Activated T-helper 1 cell treated with anti-CD3 and anti-CD28 coated beads, Interleukin-12 subunit alpha, Interleukin-12 subunit beta, Interleukin-2, Interleukin-4 antibody, amounts not matched to agents 30 ng/mL and 10 ng/mL and 1 ng/mL, durations not matched to agents 14 hours and 24 hours and 36 hours (primary cell): ENCODE measurements at places on chromosomes 7 and 10. TPM values are rescaled to one million over a fixed set of nuclear protein-coding genes. Genes with fewer than 3 reads are reported as not detected.

GRCh38 chr7:130222-130572 lies 62.2 kb upstream of the FAM20C start:
- H3K36me3 ChIP-seq: no peaks in the 10 kb centered on the region
- H3K4me1 ChIP-seq: no peaks in the 10 kb centered on the region
- DNase-seq: no peak
- no peaks in the 10 kb centered on the region for H3K27me3 ChIP-seq
- no peak overlapping the region for H3K27ac ChIP-seq

DNA sequence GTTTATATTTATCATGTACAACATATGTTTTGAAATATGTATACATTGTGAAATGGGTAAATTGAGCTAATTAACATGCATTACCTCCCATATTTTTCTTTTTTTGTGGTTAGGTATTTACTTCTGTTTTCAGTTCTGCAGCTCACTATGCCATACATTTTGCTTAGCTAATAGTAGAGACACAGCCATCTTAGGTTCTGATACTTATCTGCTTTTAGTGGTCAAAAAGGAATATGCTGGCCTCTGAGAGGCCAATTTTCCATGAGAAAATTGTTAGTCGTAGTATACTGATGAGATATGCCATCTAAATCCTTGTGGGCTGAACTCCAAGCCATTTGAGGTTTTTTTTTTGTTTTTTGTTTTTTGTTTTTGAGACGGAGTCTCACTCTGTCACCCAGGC lies 31.0 kb downstream of the SGPL1 start:
- no peak overlapping the region for H3K27ac ChIP-seq
- no peak overlapping the region for H3K4me3 ChIP-seq
- peaks cover 7% of the 10 kb centered on the region for H3K4me1 ChIP-seq
- no peak for DNase-seq
- H3K27me3 ChIP-seq: no peaks in the 10 kb centered on the region
- peaks cover 21% of the 10 kb centered on the region for H3K36me3 ChIP-seq

DNA sequence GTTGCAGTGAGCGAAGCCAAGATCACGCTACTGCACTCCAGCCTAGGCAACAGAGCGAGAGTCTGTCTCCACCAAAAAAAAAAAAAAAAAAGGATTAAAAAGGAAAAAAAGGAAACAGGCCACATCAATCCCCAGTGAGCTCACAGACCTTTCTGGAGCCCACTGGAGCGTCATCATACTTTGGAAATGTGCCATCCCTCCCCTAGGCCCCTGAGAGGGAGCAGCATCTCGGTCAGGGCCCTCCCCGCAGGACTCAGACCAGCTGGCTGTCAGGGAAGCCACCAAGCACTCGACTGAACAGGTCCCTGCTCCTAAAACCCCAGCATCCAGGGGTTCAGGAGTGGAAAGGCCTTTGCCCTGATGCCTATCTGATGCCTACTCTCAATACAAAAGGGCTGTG lies 97.9 kb upstream of the SH2B2 start:
- no peaks in the 10 kb centered on the region for H3K36me3 ChIP-seq
- no peaks in the 10 kb centered on the region for H3K4me1 ChIP-seq
- H3K27ac ChIP-seq: no peak overlapping the region
- no peak for DNase-seq
- no peak overlapping the region for H3K4me3 ChIP-seq

DNA sequence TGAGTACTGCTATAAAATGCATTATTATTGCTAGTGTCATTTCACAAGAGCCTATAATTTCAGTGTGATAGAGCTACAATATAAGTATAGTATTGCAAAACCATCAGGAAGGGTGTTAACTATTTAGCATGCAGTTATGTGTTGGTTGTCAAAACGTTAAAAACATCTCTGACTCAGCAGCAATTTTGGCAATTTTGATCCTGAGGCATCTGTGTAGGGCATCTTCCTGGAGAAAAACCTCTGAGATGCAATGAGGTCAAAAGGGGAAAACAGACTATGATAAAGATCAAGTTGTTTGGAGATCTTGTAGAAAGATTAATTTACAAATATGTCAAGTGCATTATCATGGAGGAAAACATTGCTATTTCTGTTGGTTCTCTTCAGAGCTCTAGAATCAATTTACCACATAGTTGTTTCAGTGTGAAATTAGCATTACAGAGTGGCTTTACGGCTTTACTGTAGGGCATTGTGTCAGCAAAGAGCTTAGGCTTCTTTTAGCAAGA lies 5.3 kb downstream of the CFTR start:
- H3K4me1 ChIP-seq: no peaks in the 10 kb centered on the region
- H3K36me3 ChIP-seq: no peaks in the 10 kb centered on the region
- peaks cover 12% of the 10 kb centered on the region for H3K27me3 ChIP-seq
- DNase-seq: no peak

DNA sequence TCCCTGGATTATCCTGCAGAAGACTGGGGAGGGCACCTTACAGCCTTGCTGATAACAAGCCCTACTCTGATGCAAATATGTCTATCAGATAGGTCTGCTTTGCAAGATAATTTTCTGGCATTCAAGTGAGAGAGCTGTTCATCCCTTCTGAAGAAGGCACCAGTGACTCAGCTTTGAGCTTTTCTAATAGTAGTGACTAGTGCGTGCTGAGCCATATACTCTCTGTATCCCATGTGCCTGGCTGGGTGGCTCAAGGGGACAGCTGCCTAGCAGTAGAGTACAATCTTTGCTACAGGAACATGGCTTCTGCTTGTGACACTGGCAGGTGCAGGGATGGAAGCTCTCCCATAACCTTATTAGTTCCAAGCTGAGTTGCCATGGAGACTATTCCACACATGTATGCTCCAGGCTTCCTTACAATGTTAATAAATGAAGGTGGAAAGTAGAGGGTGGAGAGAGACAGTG lies 35.0 kb upstream of the ABCB4 start:
- H3K4me3 ChIP-seq: no peak overlapping the region
- H3K27me3 ChIP-seq: no peaks in the 10 kb centered on the region
- peaks cover 27% of the 10 kb centered on the region for H3K4me1 ChIP-seq
- no peaks in the 10 kb centered on the region for H3K36me3 ChIP-seq

The ZC3HAV1L gene
- total RNA-seq: 29.6 and 31.5 TPM in 2 replicates

- DNase-seq: no peak
- no peak overlapping the region for H3K4me3 ChIP-seq
- H3K36me3 ChIP-seq: no peaks in the 10 kb centered on the region
- no peak overlapping the region for H3K27ac ChIP-seq
- H3K4me1 ChIP-seq: peaks cover 12% of the 10 kb centered on the region
These were observed 18.3 kb downstream of the STEAP1B start for GRCh38 chr7:22481726-22482125.

The HGF gene
- not detected in 2 replicates for total RNA-seq

GRCh38 chr10:49365675-49366415 lies 30.0 kb downstream of the DRGX start:
- DNase-seq: no peak
- H3K4me3 ChIP-seq: no peak overlapping the region
- H3K36me3 ChIP-seq: no peaks in the 10 kb centered on the region
- no peaks in the 10 kb centered on the region for H3K4me1 ChIP-seq

DNA sequence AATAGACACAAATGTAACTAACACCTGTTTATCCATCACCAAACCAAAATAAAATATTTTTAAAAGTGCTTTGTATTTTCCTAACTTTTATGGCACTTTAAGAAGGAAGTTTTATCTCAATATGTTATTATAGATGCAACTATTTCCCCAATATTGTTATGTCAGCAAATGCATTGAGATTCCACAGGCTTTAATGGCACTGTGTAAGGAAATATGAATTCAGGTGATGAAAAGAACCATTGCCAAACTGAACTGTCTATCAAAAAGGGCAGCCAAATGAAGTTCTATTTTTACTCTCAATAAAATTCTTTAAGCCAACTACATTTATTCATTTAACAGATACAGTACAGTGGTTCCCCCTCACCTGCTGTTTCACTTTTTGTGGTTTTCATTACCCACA lies 67.2 kb upstream of the OIT3 start:
- no peak for DNase-seq
- no peaks in the 10 kb centered on the region for H3K4me1 ChIP-seq
- no peaks in the 10 kb centered on the region for H3K27me3 ChIP-seq
- H3K4me3 ChIP-seq: no peak overlapping the region

GRCh38 chr10:16948361-16948760 lies 131.1 kb upstream of the RSU1 start:
- H3K4me3 ChIP-seq: no peak overlapping the region
- H3K4me1 ChIP-seq: peaks cover 9% of the 10 kb centered on the region
- no peak for DNase-seq
- H3K27ac ChIP-seq: no peak overlapping the region
- H3K36me3 ChIP-seq: no peaks in the 10 kb centered on the region

The HMX3 gene
- total RNA-seq: not detected in 2 replicates

DNA sequence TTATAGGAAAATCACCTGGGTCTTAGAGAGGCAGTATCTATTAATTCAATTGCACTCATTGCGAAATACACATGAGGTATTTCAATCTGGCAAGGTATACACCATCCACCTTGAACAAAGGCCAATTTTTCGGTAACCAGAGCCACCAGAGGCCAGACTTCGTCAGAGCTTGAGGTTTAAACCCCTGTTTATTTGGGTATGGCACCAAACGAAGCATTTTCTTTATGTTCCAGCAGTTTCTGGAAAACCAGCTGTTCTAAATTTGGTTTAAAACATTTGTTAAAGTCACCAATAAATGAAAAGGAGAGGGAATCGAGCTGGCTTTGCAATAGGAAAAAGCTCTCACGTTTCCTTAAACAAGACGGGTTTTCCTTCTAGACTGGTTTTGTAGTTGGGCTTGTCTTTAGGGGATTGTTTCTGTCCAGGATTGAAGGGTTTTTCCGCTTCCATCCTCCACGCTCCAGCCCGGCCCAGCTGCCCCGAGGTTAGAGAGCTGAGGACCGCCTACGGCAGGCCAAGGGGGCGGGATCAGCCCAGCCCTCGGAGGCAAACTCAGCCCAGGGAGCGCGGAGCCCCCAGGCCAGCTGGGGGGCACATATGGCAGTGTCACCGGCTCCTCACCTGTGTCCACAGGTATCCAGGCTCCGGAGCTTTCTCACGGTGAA lies 539.4 kb upstream of the MGMT start:
- no peak overlapping the region for H3K27ac ChIP-seq
- H3K36me3 ChIP-seq: no peaks in the 10 kb centered on the region
- H3K27me3 ChIP-seq: peaks cover 5% of the 10 kb centered on the region

The RBP3 gene
- total RNA-seq: not detected in 2 replicates

DNA sequence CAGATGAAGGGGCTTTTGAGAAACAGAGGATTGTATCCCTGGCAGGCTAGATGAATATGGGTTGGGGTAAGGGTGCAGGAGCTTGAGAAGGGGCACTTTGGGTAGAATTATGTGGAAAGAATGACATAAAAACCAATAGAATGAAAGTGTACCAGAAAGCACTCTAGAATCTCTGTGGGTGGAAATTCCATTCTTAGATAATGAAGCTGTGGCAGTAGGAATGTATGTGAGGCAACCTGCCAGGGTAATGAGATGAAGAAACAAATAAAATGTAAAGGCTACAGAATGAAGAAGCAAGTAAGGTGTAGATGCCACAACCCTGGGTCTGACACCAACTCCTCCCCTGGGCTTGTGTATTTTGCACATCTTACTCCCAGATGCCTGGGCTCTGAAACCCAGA lies 16.8 kb downstream of the NOBOX start:
- H3K4me3 ChIP-seq: no peak overlapping the region
- no peaks in the 10 kb centered on the region for H3K27me3 ChIP-seq
- no peaks in the 10 kb centered on the region for H3K36me3 ChIP-seq
- DNase-seq: no peak
- H3K27ac ChIP-seq: no peak overlapping the region
- H3K4me1 ChIP-seq: peaks cover 15% of the 10 kb centered on the region

GRCh38 chr10:69831231-69831855 lies 29.6 kb downstream of the COL13A1 start:
- H3K27me3 ChIP-seq: peaks cover 25% of the 10 kb centered on the region
- H3K4me1 ChIP-seq: no peaks in the 10 kb centered on the region
- H3K36me3 ChIP-seq: no peaks in the 10 kb centered on the region
- H3K27ac ChIP-seq: no peak overlapping the region
- no peak for DNase-seq
- H3K4me3 ChIP-seq: no peak overlapping the region

GRCh38 chr7:116021237-116021636 lies 9.3 kb downstream of the TFEC start:
- DNase-seq: no peak
- no peak overlapping the region for H3K27ac ChIP-seq
- no peaks in the 10 kb centered on the region for H3K36me3 ChIP-seq
- peaks cover 2% of the 10 kb centered on the region for H3K27me3 ChIP-seq
- no peak overlapping the region for H3K4me3 ChIP-seq
- no peaks in the 10 kb centered on the region for H3K4me1 ChIP-seq

- peaks cover 6% of the 10 kb centered on the region for H3K36me3 ChIP-seq
- peaks cover 6% of the 10 kb centered on the region for H3K27me3 ChIP-seq
- DNase-seq: no peak
- no peak overlapping the region for H3K4me3 ChIP-seq
These were observed 30.3 kb upstream of the ATXN7L1 start for GRCh38 chr7:105906695-105907094.

The LRIT1 gene
- not detected in 2 replicates for total RNA-seq

DNA sequence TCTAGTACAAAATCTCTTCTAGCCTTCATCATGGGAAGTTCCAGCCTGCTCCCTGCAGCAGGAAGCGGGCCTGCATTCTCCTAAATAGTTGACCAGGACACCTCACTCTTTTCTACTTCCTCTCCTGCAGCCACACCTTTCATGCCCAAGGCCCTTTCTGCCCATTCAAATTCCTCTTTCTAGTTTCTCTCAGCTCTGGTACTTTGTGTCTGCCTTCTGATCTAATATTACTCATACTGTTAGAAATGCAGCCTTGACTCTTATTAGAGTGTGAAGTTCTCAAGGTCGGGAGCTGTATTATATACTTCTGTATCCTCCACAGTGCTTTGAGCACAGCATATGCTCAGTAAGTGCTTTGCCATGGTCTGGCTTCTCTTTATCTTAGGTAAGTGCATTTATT lies 103.1 kb downstream of the PRKCQ start:
- H3K27me3 ChIP-seq: no peaks in the 10 kb centered on the region
- H3K4me3 ChIP-seq: no peak overlapping the region
- H3K27ac ChIP-seq: no peak overlapping the region

GRCh38 chr7:73521636-73522104 lies 423 bp downstream of the BAZ1B start:
- H3K4me1 ChIP-seq: peaks cover 59% of the 10 kb centered on the region
- no peak for DNase-seq
- peaks cover 34% of the 10 kb centered on the region for H3K36me3 ChIP-seq
- no peaks in the 10 kb centered on the region for H3K27me3 ChIP-seq
- H3K4me3 ChIP-seq: peak overlapping the region; percentile 61

DNA sequence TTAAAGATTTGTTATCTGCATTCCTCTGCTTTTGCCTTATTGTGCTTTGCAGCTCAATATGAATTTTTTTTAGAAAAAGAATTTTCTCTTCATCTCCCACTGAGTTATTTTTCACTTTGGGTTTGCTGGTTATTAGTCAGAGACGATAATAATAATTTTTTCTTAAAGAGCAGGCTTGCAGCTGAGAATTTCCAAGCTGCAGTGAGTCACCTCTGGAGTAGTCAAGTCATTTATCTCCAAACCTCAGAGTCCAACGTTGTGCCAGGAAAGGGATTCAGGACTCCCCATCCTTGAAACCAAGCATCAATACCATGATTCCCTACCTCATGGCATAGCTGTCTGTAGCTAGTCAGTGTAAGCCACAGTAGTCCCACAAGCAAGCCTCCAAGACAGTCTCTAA lies 15.2 kb upstream of the EGR2 start:
- no peak overlapping the region for H3K4me3 ChIP-seq
- H3K27ac ChIP-seq: no peak overlapping the region
- peaks cover 18% of the 10 kb centered on the region for H3K27me3 ChIP-seq
- H3K36me3 ChIP-seq: no peaks in the 10 kb centered on the region
- no peak for DNase-seq
- peaks cover 5% of the 10 kb centered on the region for H3K4me1 ChIP-seq

- DNase-seq: no peak
- H3K27ac ChIP-seq: no peak overlapping the region
- H3K4me3 ChIP-seq: no peak overlapping the region
- H3K27me3 ChIP-seq: no peaks in the 10 kb centered on the region
These were observed 3.6 kb downstream of the BLOC1S2 start for GRCh38 chr10:100282907-100283306.
